ENCODE measurements at places on chromosomes 7 and 10.

- no peak for DNase-seq
Observed at GRCh38 chr10:61336831-61337230, 116.3 kb downstream of the TMEM26 start.

- no peak for DNase-seq
Observed at GRCh38 chr7:44388089-44388970, 62.9 kb upstream of the CAMK2B start.

GRCh38 chr10:5343979-5344378, 20.8 kb upstream of the UCN3 start:
- no peak for DNase-seq

GRCh38 chr7:32047801-32048200, 22.4 kb downstream of the PDE1C start:
- no peak for DNase-seq

DNA sequence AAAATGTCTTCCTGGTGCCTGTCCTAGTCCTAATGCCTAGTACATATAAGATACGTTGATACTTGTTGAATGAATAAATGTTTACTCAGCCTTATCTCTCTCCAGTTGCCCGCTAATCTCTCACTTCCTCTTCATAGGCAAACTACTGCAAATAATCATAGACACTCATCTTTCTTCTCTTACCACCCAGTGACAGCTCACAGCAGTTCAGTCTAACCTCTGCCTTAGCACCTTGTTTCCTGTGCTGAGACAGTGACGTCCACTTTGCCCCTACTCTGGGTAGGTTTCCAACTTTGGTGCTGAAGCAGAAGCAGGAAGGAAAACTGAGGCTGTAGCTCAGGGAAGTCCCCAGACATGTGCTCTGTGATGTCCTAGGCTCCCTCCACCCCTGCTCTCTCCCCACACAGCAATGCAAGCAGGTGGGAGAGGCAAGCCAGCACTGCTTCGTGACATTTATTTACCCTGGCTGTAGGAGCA, 45.5 kb upstream of the RHOBTB1 start:
- DNase-seq = no peak

GRCh38 chr10:76675561-76675950, 962.1 kb downstream of the KCNMA1 start:
- DNase-seq = no peak
